ENCODE measurements at places on chromosomes 11 and 22. TPM values are rescaled to one million over a fixed set of nuclear protein-coding genes. Genes with fewer than 3 reads are reported as not detected.

DNA sequence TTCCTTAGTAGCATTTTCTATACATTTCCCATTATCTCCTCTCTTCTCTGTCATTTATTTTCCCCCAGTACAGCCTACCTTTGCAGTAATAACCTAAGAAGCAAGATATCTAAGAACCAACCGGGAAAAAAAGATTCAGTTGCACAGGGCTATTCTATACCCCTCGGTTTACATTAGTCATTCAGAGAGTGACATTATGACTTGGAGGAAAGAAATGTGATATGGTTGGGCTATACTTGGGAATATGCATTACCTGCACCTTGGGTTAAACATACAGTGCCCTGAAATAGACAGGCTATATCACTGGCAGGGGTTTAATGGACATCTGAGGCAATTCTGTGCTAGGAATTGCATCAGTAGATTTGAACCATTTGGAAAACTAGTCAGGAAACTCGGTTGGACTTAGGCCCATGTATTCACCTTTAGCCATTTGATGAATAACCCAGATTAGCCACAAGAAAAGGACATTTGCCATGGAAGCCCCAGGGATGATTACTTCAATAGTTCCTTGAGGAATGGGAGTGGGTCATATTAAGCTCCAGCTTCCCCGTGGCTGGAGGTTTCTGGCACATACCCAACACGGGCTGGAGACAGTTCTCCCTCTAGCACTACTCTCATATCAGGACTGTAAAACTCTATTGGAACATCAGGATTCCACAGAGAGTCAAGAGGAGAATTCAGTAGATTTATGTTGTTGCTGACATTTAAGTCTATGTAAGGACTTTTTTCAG lies 973.2 kb downstream of the NTM start:
- no peak for DNase-seq

- no peak for DNase-seq
These were observed 437 bp downstream of the SLC43A3 start for GRCh38 chr11:57426439-57426928.

DNA sequence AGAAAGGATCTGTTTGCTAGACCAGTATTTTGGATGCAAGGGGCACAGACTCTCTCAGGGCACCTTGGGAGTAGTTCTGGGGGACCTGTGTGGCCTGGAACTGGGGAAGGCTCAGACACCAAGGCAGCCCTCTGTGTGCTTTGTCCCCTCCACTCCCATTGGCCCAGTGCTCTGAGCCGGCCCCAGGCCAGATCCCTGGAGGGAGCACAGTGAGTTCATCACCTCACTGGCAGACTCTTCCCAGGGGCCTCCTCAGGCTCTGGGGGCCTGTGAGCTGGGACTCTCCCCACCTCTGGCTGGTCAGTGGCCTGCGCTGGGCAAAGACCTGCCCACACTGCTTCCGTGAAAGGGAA lies 51.7 kb downstream of the CHRDL2 start:
- DNase-seq: no peak

DNA sequence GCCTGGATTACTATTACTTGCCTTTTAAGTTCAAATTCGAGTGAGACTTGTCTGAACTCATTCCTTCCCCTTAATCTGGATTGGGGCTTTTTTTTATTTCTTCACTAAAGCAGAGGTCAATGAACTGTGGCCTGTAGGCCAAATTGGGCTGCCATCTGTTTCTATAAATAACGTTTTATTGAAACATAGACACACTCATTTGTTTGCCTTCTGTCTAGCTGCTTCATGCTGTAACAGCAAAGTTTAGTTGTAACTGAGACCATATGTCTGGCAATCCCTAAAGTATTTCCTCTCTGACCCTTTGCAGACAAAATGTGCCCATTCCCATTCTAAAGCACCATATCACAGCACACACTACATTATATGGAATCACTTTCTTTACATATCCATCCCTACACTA lies 207.9 kb upstream of the ISX start:
- DNase-seq: no peak

- no peak for DNase-seq
These were observed 2.0 kb downstream of the C2CD3 start for GRCh38 chr11:74168838-74169237.

The FGF3 gene
- polyA plus RNA-seq: not detected

- DNase-seq: no peak
These were observed 10.6 kb downstream of the PLET1 start for GRCh38 chr11:112249871-112250610.

DNA sequence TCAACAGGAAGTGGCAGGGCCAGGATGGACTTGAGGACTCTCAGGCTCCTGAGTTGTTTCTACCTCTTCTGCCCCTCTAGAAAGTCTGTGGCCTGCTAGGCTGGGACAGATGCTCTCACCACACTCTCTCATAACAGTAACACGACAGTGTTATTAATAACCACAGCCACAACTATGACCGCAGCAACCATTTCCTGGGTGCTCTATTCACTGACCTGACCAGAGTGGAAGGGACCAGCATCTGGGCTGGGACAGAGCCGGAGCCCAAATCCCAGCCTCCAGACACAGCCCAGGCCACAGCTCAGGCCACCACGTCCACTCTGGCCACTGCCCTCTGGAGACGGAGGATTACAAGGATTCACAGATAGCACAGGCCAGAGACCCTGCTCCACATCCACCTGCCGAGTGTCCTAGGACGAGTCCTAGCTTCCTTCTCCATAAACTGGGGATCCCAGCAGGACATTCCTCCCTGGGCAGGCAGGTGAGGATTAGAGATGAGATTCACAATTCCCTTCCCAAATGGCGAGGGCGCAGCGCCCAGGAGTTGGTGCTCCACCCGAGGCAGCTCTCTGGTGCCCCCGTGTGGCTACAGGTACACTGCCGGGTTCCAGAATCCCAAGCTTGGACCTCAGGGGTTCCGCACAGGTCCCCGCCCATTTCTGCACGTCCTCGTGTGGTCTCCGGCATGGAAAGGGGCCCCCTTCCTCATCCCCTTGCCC lies 7.1 kb downstream of the PNPLA5 start:
- peak; percentile 63 for DNase-seq

The KIF18A gene
- polyA plus RNA-seq: 0.58 TPM

The PRODH gene
- 0.04 TPM for polyA plus RNA-seq
